ENCODE measurements at places on chromosomes 6 and 20. TPM values are rescaled to one million over a fixed set of nuclear protein-coding genes. Genes with fewer than 3 reads are reported as not detected.

GRCh38 chr6:105495515-105495914 is 92.6 kb upstream of the PREP start:
- DNase-seq = no peak

- no peak for DNase-seq
These were observed 27.9 kb downstream of the GSS start for GRCh38 chr20:34927736-34928135.

DNA sequence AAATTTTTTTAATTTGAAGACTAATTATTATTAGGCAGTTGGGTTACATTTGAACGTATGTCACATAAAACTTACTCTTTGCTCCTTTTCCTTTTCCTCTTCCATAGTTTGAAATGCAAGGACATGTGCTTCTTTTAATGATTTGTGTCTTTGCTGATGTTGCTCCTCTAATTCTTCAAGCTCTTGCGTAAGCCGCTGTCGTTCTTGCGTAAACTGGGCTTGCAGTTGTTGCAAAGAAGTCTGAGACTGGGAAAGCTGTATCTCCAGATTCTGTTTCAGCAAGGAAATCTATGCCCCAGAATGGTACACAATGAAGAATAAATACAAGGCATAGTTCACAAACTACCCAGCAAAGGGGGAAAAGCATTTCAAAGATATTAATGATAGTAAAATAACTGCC is 45.1 kb upstream of the MCM9 start:
- no peak for DNase-seq

DNA sequence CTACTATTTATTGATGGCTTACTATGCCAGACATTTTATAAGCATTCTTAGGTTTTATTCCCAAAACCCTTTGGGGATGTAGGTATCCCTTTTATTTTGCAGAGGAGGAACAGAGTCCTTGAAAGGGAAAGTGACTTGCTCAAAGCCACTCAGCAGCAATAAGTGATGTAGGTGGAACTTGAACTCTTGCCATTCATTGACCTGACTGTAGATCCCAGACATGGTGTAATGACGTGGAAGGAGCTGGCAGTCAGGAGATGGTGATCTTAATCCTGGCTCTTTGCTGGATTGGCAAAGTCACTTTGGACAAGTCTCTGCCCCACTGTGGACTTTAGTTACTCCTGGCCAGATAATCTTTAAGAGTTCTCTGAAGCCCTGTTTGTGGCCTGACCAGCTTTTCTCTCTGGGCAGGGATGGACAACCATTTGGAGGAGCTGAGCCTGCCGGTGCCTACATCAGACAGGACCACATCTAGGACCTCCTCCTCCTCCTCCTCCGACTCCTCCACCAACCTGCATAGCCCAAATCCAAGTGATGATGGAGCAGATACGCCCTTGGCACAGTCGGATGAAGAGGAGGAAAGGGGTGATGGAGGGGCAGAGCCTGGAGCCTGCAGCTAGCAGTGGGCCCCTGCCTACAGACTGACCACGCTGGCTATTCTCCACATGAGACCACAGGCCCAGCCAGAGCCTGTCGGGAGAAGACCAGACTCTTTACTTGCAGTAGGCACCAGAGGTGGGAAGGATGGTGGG is 1.6 kb downstream of the DBNDD2 start:
- DNase-seq = no peak

GRCh38 chr6:3377536-3378397 is 79.1 kb downstream of the SLC22A23 start:
- DNase-seq = no peak

DNA sequence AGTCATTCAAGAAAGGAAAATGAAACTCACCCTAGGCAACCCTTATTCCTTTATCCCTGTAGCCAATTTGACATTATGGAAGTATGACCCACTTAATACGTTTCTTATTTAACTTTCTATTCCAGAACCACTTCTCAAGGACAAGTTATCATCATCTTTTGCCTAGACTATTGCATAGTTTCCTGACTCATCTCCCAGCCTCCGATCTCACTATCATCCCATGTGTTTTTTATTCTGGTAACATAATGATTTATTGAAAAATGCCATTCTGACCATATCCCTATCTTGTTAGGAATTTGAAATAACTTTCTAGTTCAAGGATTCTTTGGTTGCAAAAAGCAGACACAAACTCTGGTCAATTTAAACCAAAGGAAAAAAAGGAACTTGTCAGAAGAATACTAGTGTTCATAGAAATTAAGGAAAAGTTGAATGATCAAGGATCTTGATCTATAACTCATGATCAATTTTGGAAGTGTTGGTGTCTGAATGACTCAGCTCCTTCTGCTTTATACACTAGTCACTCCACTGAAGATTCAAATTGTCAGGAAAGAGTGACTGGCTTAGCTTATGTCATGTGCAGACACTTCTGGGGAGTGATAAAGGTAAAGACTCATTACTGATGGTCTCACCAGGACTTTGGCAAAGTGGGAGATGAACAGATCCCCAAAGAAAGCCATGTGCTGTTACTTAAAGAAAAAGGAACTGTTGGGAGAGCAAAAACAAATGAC is 8.5 kb upstream of the TINAG start:
- no peak for DNase-seq

GRCh38 chr20:8161264-8162071 is 29.4 kb downstream of the PLCB1 start:
- DNase-seq = no peak

- DNase-seq = no peak
These were observed 89.6 kb downstream of the TMEM242 start for GRCh38 chr6:157233686-157234085.

DNA sequence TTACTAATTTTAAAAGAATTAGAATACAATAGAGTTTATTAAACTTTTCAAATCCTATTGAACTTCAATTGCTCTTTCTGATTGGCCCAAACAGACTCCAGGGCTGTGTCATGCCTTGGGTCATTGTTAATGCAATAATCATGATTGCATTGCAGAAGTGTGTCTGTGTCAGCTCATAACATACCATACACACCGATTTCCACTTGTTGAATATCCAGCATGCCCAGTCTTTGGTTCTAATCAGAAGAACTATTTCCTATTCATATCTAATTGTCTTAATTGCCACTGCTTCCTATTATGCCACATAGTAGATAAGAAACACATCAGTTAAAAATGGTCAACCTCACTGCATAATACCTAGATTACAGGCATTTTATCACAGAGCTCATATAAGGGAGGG is 106.1 kb upstream of the JAG1 start:
- no peak for DNase-seq

Gene SPDEF
- total RNA-seq = 0.18 TPM

Gene FAM209B
- 0.43 TPM for total RNA-seq

Gene TAF8
- 52.3 TPM for total RNA-seq

Gene FOXA2
- total RNA-seq = not detected

Gene RIPOR3
- total RNA-seq = not detected

Gene CTCFL
- total RNA-seq = not detected

Gene CD93
- total RNA-seq = 0.82 TPM
